Naive thymus-derived CD8-positive, alpha-beta T cell (primary cell): ENCODE measurements at places on chromosomes 3 and 15. TPM values are rescaled to one million over a fixed set of nuclear protein-coding genes. Genes with fewer than 3 reads are reported as not detected.

DNA sequence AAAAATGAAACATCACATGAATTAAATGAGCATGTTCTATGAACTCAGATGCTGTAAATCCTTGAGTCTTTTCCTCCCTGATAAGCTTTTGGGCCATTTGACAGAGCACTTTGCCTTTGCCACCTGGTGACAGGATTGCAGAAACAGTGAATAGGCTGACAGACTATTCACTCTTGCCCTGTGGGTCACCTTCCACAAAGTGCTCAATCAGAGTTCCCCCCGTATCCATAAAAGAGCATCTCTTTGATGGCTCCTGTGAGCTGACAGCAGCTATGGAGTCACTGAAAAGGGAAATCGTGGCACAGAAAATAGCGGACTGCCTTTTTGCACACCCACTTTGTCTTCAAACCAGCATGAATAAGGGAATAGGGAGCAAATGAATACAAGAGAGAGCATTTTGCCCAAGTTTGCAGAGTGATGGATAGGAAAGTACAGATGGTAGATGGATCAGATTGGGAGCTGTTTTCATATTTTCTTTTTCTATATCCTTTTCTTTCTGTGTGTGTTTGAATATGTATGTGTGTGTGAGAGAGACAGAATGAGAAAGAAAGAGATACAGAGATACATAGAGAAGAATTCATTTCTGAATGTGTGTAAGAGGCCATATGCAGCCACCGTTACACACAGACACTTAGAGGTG is 37.8 kb upstream of the GOLM2 start:
- DNase-seq, result no peak
- no peak overlapping the region for H3K27ac ChIP-seq
- no peaks in the 10 kb centered on the region for H3K36me3 ChIP-seq

DNA sequence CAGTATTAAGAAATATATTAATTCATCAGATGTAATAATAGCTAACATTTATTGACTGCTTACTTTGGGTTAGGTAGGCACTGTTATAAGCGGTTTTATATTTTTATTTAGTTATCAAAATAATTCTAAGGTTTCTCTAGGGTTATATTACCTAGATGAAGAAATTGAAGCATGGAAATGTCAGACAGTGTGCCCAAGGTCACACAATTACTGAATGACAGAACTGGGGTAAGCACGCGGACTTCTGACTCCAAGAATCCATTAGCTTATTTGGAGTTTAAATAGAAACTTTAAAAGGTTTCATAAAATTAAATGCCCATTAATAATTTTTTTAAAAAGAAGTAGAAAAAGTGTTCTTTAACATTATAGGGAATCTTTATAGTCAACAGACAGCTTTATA is 74.3 kb downstream of the CALML4 start:
- H3K4me1 ChIP-seq, result peaks cover 31% of the 10 kb centered on the region
- peaks cover 4% of the 10 kb centered on the region for H3K36me3 ChIP-seq
- H3K4me3 ChIP-seq, result no peak overlapping the region
- no peak overlapping the region for H3K27ac ChIP-seq

GRCh38 chr3:177431525-177432176 is 234.4 kb upstream of the TBL1XR1 start:
- H3K27me3 ChIP-seq, result no peaks in the 10 kb centered on the region
- no peaks in the 10 kb centered on the region for H3K36me3 ChIP-seq
- no peak for DNase-seq
- no peak overlapping the region for H3K4me3 ChIP-seq
- no peak overlapping the region for H3K27ac ChIP-seq
- H3K4me1 ChIP-seq, result peaks cover 5% of the 10 kb centered on the region

DNA sequence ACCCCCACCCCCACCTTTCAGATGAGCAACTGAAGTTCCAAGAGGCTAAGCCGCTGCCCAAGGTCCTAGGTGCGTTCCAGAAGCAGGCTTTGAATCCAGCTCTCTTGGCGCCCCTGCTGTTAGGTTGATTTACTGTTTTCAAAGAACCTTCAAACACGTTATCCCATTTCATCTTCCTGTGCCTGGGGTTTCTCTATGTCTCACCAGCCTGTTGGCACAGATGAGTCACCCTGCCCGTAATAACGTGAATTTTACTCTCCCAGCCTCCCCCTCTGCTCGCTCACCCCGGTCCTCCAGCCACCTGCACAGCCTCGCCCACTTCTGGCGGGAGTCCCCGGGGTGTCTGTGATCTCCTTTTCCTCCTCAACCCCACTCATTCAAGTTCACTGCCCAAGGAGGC is 13.0 kb upstream of the TSEN2 start:
- no peak overlapping the region for H3K27ac ChIP-seq
- H3K4me3 ChIP-seq, result no peak overlapping the region
- H3K4me1 ChIP-seq, result peaks cover 2% of the 10 kb centered on the region

- H3K4me1 ChIP-seq, result no peaks in the 10 kb centered on the region
- H3K4me3 ChIP-seq, result no peak overlapping the region
- peak overlapping the region; percentile 37 for H3K27ac ChIP-seq
- no peak for DNase-seq
- peaks cover 34% of the 10 kb centered on the region for H3K36me3 ChIP-seq
Observed at GRCh38 chr3:38479431-38480092, 16.6 kb upstream of the EXOG start.

- no peaks in the 10 kb centered on the region for H3K4me1 ChIP-seq
- peaks cover 3% of the 10 kb centered on the region for H3K36me3 ChIP-seq
- no peaks in the 10 kb centered on the region for H3K27me3 ChIP-seq
- no peak for DNase-seq
- H3K27ac ChIP-seq, result peak overlapping the region; percentile 6
- H3K4me3 ChIP-seq, result no peak overlapping the region
Observed at GRCh38 chr3:13638927-13639326, 90.0 kb downstream of the FBLN2 start.

DNA sequence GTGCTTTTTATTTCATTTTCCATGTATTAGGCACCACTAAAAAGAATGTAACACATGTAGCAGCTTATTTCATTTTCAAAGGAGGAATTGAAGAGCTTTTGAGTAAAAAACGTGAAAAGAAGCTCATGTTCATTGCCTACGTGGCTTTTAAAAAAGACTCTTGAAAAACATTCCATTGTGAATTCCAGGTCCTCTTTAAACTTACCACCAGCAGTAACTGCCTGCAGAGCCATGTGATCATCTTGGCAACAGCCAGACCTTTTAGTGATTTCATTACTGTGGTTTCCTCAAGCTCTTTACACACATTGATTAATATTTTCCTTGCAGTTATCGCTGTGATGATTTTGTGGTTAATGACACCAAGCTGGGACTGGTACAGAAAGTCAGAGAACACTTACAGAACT is 43.8 kb upstream of the FBXL22 start:
- H3K27ac ChIP-seq, result peak overlapping the region; percentile 54
- H3K36me3 ChIP-seq, result peaks cover 20% of the 10 kb centered on the region
- peaks cover 28% of the 10 kb centered on the region for H3K4me1 ChIP-seq
- no peak for DNase-seq
- H3K4me3 ChIP-seq, result no peak overlapping the region

GRCh38 chr3:30012941-30013543 is 593.4 kb upstream of the TGFBR2 start:
- no peaks in the 10 kb centered on the region for H3K4me1 ChIP-seq
- H3K4me3 ChIP-seq, result no peak overlapping the region
- H3K27me3 ChIP-seq, result no peaks in the 10 kb centered on the region

- no peaks in the 10 kb centered on the region for H3K4me1 ChIP-seq
- no peaks in the 10 kb centered on the region for H3K27me3 ChIP-seq
- H3K4me3 ChIP-seq, result no peak overlapping the region
- DNase-seq, result no peak
Observed at GRCh38 chr3:49616491-49616941, 57.6 kb upstream of the APEH start.

DNA sequence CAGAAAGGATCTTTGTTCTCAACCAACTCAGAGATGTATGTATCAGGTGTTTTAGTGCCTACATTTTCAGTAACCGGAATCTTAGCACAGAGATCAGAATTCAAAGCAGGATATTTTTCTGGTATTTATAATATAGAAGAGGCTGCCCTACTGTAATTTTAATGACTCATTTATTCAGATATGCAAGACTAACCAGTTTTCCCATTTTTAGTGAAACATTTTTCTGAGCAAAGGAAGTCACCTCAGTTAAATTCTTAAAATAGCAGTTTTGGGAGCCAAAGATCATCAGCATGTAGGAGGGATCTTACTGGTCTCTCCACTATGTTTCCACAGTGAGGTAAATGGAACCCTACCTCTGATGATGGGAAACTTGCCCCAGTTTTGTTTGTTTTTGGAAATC is 42.0 kb downstream of the SRP14 start:
- H3K27me3 ChIP-seq, result no peaks in the 10 kb centered on the region
- no peak overlapping the region for H3K4me3 ChIP-seq
- no peaks in the 10 kb centered on the region for H3K4me1 ChIP-seq
- peaks cover 28% of the 10 kb centered on the region for H3K36me3 ChIP-seq
- no peak for DNase-seq
- no peak overlapping the region for H3K27ac ChIP-seq

GRCh38 chr15:76903251-76903681 is 1.9 kb downstream of the SCAPER start:
- H3K27ac ChIP-seq, result peak overlapping the region; percentile 97
- peak overlapping the region; percentile 97 for H3K4me3 ChIP-seq
- peaks cover 4% of the 10 kb centered on the region for H3K36me3 ChIP-seq
- DNase-seq, result peak; percentile 38

DNA sequence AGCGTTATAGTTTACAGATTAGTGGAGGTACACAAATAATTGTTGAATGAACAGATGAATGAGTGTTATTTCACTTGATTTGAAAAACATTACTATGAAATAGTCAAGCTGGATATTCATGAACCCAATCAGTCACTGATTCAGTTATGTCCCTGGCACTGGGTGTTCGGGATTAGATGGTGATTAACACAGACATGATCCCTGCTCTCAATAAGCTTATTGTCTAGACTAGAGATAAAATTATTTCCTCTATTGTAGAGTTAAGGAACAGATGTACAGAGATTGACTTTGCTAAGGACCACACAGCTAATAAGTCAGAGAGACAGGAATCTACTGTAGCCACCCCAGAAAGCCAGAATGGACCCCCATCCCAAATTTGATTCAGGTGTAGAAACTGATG is 963 bp downstream of the GRAMD1C start:
- no peaks in the 10 kb centered on the region for H3K27me3 ChIP-seq
- H3K36me3 ChIP-seq, result no peaks in the 10 kb centered on the region
- H3K4me3 ChIP-seq, result peak overlapping the region; percentile 80
- DNase-seq, result no peak

DNA sequence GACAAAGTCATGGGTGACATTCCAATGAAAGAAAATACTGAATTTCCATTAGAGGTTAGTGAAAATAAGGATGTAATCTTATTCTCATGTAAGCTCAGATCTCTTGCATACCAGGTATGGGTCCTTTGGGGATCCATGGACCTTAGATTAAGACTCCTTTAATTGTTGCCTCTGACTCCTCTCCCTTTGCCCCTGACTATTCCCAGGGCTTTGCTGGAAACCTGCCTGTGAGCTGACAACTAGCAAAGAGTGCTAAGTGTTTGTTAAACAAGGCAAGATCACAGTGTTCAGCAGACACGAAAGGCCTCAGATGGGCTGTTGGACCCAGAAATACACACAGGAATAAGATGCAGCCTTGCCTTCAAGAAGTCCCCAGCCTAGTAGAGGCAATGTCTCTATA is 32.1 kb downstream of the ACKR2 start:
- peaks cover 4% of the 10 kb centered on the region for H3K27me3 ChIP-seq
- no peak for DNase-seq
- H3K27ac ChIP-seq, result no peak overlapping the region
- H3K36me3 ChIP-seq, result no peaks in the 10 kb centered on the region
- peaks cover 1% of the 10 kb centered on the region for H3K4me1 ChIP-seq
- H3K4me3 ChIP-seq, result no peak overlapping the region

DNA sequence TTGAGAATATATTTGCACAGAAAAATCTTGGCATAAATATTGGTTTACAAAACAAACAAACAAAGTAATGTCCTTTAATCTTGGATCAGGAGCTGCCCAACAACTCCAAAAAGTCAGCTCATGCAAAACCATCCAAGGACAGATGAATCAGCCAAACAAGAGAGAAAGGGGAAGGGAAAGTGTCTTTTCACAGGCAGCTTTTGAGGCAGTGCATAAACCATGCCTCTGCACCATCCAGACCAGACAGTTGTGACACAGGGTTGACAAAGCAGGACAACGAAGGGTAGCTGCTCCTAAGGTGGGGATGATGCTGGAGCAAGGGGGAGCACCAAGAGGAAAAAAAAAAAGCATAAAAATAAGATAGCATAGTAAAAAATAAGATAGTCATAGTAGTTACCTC is 8.7 kb downstream of the CD86 start:
- DNase-seq, result no peak
- peaks cover 3% of the 10 kb centered on the region for H3K4me1 ChIP-seq
- H3K4me3 ChIP-seq, result no peak overlapping the region
- H3K27ac ChIP-seq, result no peak overlapping the region

DNA sequence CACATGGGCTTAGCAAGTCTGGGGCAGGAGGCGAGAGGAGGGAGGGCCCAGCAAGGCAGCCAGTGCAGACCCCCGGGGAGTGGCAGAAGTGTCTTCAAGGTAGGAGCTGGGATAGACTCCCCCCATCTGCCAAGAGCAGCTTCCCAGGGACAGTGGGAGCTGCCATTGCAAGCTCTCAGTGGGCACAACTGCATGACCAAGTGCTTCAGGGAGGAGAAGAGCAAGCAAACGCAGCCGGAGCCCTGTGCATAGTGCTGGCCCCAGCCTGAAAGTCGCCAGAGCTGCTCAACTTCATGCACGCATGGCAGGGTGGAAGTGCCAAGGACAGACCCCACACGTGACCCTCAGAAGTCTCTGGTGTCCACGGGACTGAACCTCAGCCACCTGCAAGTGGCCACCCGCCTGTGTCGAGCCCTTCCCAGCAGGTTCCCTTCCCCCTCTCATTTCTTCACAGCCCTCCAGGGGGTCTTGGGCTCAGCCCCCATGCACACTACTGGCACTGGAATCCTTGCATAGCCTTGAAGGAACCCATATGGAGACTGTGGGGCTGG is 89.4 kb downstream of the PLXNA1 start:
- H3K27ac ChIP-seq, result no peak overlapping the region
- H3K27me3 ChIP-seq, result peaks cover under 1% of the 10 kb centered on the region
- no peaks in the 10 kb centered on the region for H3K4me1 ChIP-seq
- H3K4me3 ChIP-seq, result no peak overlapping the region
- no peak for DNase-seq

GRCh38 chr3:187172929-187173328 is 24.4 kb upstream of the RTP1 start:
- no peak overlapping the region for H3K4me3 ChIP-seq
- DNase-seq, result no peak
- peaks cover 1% of the 10 kb centered on the region for H3K36me3 ChIP-seq
- H3K27me3 ChIP-seq, result peaks cover under 1% of the 10 kb centered on the region
- peaks cover 3% of the 10 kb centered on the region for H3K4me1 ChIP-seq

GRCh38 chr15:57305009-57305408 is 71.3 kb upstream of the CGNL1 start:
- H3K27ac ChIP-seq, result no peak overlapping the region
- H3K36me3 ChIP-seq, result no peaks in the 10 kb centered on the region
- H3K4me1 ChIP-seq, result peaks cover 15% of the 10 kb centered on the region
- H3K4me3 ChIP-seq, result no peak overlapping the region
- no peak for DNase-seq

Gene INTS14
- 53.2 TPM for total RNA-seq

Gene AADACL2
- total RNA-seq, result not detected

Gene CCR3
- not detected for total RNA-seq

Gene EXD1
- not detected for total RNA-seq

Gene CELSR3
- total RNA-seq, result 7.9 TPM

Gene NR1I2
- 0.91 TPM for total RNA-seq

Gene KCNMB3
- total RNA-seq, result 1.9 TPM

Gene GP9
- total RNA-seq, result not detected

Gene CLN6
- 22.3 TPM for total RNA-seq

Gene ADCY5
- total RNA-seq, result not detected
